GM18507 (cell line): ENCODE measurements at places on chromosomes 13 and 19.

- DNase-seq: no peak
These were observed 3.8 kb upstream of the SLC8A2 start for GRCh38 chr19:47475465-47475864.

- no peak for DNase-seq
These were observed 126.2 kb upstream of the SPACA7 start for GRCh38 chr13:112249644-112250610.

- no peak for DNase-seq
These were observed 32.4 kb downstream of the NUMBL start for GRCh38 chr19:40658031-40658430.

- DNase-seq: no peak
These were observed 8.4 kb downstream of the NLRP7 start for GRCh38 chr19:54938906-54939305.

DNA sequence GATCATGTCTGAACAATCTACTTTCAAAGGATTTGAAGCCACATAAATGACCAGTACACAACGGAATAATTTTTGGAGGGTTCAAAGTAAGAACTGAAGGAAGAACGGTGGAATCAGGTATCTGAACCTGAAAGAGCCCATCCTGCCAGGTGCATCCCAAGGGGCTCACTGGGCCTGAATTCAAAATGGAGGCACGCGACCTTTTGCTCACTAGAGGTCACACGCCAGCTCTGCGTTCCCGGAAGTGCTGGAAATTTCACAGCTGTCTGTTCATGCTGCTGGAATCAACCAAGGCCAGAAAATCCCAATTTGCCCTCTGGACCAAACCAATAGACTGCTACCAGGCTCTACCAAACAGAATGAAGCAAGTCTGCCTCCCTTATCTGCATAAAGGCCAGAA, 4.2 kb upstream of the RASA3 start:
- DNase-seq: no peak

GRCh38 chr13:45333251-45333976, 7.6 kb downstream of the TPT1 start:
- no peak for DNase-seq

GRCh38 chr19:16400911-16401591, 70.7 kb downstream of the EPS15L1 start:
- no peak for DNase-seq

- DNase-seq: no peak
These were observed at the start of gene TJP3 for GRCh38 chr19:3708207-3708931. TSS of gene TJP3 (plus strand) at chr19:3708384. CDS start at chr19:3728433, 20,049 bp downstream.

- DNase-seq: no peak
These were observed 19.9 kb downstream of the TINCR start for GRCh38 chr19:5547881-5548280.

GRCh38 chr13:43136920-43137575, 113.7 kb downstream of the DNAJC15 start:
- DNase-seq: no peak

GRCh38 chr13:39363382-39363772, 239.6 kb downstream of the LHFPL6 start:
- no peak for DNase-seq

DNA sequence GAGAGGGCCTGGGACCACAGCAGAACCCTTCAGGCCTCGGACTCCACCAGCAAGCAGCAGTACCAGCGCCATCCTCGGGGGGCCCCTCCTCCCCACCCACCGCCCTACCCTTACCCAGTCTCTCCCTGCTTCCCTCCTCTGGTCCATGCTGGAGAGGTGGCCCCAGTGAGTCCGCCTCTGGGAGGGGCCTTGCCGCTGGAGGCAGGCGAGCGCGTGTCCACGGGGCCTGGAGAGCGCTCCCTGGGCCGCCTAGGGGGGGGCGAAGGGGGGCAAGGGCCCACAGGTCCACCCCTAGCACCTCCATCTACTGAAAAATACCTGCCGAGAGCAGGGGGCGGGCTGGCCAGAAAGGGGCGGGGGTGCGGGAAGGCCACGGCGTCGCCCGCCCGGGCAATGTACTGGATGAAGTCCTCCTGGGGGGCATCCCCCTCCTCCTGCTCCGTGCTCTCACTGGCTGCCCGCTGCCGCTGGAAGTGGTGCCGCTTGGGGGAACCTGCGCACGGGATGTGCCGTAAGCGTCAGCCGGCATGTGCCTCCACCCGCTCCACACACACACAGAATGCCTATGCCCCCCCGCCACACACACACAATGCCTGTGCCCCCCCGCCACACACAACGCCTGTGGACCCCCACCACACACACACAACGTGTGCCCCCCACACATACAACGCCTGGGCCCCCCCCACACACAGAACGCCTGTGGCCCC, 6.9 kb downstream of the CBARP start:
- DNase-seq: no peak

- no peak for DNase-seq
These were observed 29.5 kb downstream of the PEPD start for GRCh38 chr19:33492090-33492489.

GRCh38 chr19:51586103-51586728, 15.1 kb downstream of the ZNF175 start:
- DNase-seq: no peak

- DNase-seq: no peak
These were observed 728 bp upstream of the DENND1C start for GRCh38 chr19:6482343-6482686.

DNA sequence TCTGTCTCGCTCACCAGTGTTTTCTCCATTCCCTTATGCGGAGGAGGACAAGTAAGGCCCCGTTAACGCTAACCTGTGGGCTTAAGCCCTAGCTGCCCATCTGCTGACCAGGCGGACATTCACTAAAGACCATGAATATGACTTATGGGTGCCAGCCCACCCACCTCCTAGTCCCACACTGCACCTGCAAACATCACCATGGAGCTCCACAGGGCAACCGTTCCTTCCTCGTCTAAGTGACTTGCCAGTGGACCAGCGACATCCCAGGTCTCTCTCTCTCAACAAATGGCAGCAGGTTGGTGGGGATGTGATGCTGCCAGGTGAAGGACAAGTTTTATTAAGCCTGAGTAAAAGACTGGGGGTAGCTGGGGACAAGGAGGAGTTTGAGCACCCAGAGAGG, 55.2 kb downstream of the CCDC70 start:
- no peak for DNase-seq

DNA sequence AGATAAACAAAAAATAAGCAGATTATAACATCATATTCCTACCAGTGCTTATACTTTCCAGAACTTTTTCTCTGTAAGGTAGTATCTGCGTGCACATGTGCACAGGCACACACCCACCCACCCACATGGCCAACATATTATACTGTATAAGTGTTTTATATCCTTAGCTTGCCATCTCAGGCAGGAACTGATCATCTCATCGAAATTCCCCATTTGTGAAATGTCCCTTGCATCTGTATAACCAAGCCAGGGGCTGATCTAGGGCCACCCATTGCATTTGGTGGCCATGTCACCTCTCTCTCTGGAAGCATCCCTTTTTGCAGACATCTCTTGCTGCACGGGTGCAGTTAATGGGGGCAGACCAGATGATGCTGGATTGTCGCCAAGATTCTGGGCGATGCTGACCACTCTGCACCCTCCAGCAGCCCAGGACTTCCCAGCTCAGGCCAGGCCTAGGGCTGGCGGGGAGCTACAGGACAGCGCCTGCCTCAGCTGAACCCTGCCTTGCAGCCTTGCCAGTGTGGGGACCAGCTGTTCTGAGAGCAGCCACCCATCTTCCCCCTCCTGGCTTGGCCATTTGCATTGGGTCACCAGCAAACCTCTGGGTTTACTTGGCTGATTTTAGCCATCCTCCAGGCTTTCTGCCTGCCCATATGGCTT, 95.9 kb downstream of the SLC7A1 start:
- DNase-seq: no peak

DNA sequence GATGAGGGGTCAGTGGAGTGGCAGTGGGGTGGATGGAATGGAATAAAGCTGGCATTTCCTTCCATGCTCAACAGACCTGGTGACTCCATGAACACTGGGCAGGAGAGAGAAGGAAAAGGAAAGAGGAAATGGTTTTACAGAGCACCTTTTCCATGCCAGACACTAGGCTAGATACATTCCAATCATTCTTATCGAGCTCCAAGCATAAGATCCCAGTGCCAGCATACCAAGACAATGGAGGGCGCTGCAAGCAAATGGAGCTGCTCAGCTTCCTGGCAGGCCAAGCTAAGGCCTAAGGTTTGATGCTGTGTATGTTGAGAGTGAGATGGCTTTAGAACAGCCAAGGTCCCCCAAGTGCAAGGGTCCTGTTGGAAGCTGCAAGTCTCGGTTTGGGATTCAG, 113.2 kb downstream of the HSPH1 start:
- no peak for DNase-seq

GRCh38 chr13:110421696-110422385, 114.8 kb downstream of the COL4A2 start:
- no peak for DNase-seq

- DNase-seq: no peak
These were observed 763 bp downstream of the ZNF180 start for GRCh38 chr19:44499559-44499958.

DNA sequence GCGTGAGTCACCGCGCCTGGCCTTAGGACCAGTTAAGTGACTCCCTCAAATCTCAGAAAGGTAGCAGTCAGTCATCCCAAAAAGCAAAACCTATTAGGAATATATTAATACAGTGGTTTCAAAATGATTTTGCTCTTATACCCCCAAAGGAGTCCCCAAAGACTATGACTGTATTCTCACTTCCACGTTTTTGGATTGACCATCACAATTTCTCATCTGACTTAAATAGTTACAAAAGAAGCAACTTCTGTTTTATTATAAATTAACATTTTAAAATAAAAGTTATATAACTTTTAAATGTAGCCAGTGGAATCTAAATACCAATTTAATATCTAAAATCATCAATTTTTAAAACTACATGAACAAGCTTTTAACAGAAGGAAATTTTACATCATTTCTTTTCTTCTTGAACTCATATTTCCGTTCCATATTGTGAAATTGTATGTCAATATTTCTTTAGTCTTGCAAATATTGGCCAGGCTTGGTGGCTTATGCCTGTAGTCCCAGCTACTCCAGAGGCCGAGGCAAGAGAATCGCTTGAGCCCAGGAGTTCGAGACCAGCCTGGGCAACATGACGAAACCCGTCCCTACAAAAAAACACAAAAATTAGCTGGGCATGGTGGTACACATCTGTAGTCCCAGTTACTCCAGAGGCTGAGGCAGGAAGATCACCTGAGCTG, 1.5 kb upstream of the SPART start:
- DNase-seq: no peak
